SJSA1 (cell line): ENCODE measurements at places on chromosomes 3 and 15. TPM values are rescaled to one million over a fixed set of nuclear protein-coding genes. Genes with fewer than 3 reads are reported as not detected.
A peak's percentile ranks its signal among the peaks of the same experiment; 100 is the strongest.

DNA sequence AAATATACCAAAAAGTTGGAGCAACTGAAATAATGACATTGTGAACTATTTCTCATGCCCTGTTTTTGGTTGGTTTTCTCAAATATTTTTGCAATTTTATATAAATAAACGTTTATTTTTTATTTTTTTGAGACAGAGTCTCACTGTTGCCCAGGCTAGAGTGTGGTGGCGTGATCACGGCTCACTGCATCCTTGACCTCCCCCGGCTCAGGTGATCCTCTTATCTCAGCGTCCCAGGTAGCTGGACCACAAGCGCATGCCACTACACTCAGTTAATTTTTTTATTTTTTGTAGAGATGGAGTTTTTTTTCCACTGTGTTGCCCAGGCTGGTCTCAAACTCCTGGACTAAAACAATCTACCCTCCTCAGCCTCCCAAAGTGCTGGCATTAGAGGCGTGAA, 45.6 kb downstream of the YEATS2 start:
- DNase-seq = no peak

- DNase-seq = no peak
These were observed 1.0 kb upstream of the P2RY13 start for GRCh38 chr3:151330379-151330778.

- no peak for DNase-seq
These were observed 148.3 kb downstream of the MBNL1 start for GRCh38 chr3:152416808-152417580.

DNA sequence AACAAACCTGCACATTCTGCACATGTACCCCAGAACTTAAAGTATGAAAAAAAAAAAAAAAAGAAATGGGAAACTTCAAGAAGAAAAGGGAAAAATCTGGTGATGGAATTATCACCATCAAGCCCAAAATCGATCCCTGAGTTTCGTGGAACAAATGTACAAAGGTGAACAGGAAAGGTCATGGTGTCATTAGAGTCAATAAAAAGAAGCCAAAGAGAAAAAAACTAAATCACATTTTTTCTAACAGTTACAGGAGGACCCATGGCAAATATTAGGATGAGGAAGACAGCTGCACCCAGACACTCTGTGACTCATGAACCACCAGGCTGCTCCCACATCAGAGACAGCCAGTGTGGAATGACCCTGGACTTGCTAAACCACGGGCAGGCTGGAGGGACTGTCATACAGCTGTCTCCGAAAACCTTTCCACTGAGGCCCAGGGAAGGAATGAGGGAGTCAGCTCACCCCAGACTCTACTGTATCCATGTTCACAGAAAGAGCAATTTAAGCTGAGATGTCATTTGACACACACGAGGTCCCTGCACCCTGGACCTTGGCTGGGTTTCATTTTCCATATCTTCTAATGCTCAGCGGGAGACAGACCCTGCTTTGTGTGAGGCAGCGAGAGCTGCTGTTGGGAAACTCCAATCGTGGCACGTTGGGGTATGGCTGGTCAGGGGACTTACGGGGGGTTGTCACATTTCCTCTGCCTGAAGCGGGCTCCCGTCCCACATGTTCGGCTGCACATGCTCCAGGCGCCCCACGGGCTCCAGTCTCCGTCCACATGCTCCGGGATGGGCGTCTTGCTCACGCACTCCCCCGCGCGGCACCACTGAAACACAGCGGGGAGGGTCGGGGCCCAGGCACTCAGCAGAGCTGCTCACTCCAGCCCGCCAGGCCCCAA, 210.2 kb downstream of the ADAMTS17 start:
- DNase-seq = no peak

GABRB3 gene
- not detected in 2 replicates for total RNA-seq

CYP1A1 gene
- total RNA-seq = 0.18 TPM in 1 of 2 replicates, not detected in the other

GRCh38 chr15:89429986-89430385, 66.4 kb downstream of the RHCG start:
- DNase-seq = no peak

GRCh38 chr3:185716436-185717108, 108.3 kb downstream of the IGF2BP2 start:
- no peak for DNase-seq

TMCC1 gene
- total RNA-seq = 7.9 and 11.4 TPM in 2 replicates

DNA sequence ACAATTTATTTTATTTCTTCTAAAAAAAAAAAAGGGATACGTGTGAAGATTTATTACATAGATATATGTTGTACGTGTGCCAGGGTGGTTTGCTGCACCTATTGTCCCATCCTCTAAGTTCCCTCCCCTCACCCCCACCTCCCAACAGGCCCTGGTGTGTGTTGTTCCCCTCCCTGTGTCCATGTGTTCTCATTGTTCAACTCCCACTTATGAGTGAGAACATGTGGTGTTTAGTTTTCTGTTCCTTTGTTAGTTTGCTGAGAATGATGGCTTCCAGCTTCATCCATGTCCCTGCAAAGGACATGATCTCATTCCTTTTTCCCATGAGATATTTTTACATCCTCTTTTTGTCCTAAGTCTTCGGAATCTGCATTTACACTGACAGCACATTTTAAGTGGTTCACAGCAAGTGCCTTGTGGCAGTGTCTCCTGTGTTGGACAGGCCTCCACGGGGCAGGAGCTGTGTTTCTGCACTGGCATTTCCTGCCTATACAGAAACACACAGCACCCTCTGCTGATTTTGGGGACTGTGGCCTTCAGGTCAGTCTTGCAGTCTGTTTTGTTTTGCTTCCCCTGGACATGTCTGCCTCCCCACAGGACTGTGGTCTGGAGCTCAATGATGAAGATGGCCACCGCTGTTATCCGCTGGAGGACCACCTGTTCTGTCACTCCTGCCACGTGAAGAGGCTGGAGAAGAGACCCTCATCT, 12.7 kb upstream of the SACM1L start:
- no peak for DNase-seq

- no peak for DNase-seq
These were observed 167.3 kb downstream of the ALCAM start for GRCh38 chr3:105533960-105534359.

- peak; percentile 95 for DNase-seq
These were observed 36.3 kb downstream of the PRICKLE2 start for GRCh38 chr3:64188810-64189560.

GATA2 gene
- 14.9 and 15.5 TPM in 2 replicates for total RNA-seq

GRCh38 chr15:100757661-100758060, 122.0 kb upstream of the ALDH1A3 start:
- no peak for DNase-seq

DNA sequence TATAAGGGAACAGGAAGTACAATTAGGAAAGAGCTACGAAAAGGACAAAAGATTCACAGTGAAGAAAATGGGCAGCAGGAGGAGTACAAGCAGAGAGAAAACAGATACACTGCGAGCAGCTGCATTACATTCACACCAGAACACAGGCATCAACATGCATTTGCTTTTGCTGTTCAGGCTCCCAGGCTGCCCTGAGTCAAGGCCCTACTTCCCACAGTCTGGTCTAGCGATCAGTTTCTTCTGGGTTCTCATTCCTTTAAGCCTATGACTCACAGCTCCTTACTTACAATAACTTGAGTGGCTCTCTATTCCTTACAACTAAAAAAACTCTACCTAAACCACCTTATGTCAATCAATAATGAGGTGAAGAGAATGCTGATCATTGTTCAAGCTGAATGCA, 24.5 kb upstream of the ZNF445 start:
- DNase-seq = no peak

GRCh38 chr3:88059380-88060170, 520 bp downstream of the ZNF654 start:
- no peak for DNase-seq

- no peak for DNase-seq
These were observed 3.6 kb upstream of the LDHAL6B start for GRCh38 chr15:59203008-59203407.

GRCh38 chr15:74263466-74263865, 27.3 kb downstream of the CCDC33 start:
- no peak for DNase-seq

DNA sequence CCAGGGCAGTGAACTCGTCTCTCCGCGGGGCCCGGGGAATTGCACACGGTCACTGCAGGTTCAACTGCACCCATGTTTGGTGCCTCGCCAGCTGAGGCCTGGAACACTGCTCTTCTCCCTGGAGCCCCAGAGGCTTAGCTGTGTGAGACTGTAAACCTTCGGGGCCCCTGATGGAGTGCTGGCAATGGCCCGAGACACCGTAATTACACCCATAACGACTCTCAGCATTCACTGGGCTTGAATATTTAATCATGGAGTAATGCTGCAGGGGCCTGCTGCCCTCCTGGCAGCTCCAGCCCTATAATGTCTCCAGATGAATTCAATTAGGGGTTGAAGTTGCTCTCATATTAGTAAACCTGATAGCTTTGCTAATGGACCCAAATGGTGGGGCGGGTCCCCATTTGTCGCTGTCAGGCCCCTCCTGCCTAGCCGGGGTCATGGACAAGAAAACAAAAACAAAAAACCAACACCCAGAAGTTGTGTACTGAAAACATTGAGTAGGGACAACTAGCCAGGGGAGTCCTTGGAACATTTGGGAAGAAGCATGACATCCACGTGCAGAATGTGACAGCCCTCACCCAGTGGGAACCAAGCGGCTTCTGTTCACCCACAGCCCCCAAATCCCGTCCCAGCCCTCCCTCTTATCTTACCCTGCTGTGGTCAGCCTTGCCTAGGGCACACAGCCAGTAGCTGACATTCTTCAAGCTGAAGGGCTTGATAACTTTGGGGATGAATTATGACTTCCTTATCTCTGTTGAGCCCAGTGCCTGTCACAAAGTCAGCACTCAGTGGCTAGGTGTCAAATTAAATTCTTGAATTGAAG, 74.3 kb upstream of the SCN5A start:
- no peak for DNase-seq

TRIM42 gene
- not detected in 2 replicates for total RNA-seq

GRCh38 chr3:152128356-152128755, 140.4 kb upstream of the MBNL1 start:
- no peak for DNase-seq

DNA sequence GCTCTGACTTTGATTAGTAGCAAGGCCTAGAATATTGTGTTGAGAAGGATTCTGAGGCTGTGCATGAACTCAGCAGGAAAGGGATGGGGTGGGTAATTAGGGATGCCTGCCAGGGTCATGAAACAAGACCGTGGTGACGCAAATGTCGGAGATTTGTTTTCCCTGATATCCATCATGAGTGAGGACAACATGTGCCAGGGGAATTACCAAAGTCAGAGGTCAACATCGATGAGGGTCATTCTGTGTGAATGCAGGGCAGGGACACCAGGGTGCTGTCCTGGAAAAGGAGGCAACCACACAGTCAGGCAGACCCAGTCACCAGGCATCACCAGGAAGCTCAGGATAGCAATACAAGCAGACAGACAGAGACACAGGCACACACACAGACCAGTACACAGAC, 52.2 kb downstream of the SLCO2A1 start:
- no peak for DNase-seq

GRCh38 chr15:99511866-99512661, 53.7 kb upstream of the MEF2A start:
- DNase-seq = no peak

GRCh38 chr3:77562089-77562488, 522.2 kb downstream of the ROBO2 start:
- no peak for DNase-seq

- DNase-seq = no peak
These were observed 63.9 kb downstream of the NMD3 start for GRCh38 chr3:161284989-161285388.

- DNase-seq = peak; percentile 36
These were observed 169.7 kb downstream of the KCNMB2 start for GRCh38 chr3:178705925-178706324.

MOBP gene
- total RNA-seq = not detected in 2 replicates

GRCh38 chr3:72763751-72764440, 84.3 kb downstream of the SHQ1 start:
- no peak for DNase-seq

DNA sequence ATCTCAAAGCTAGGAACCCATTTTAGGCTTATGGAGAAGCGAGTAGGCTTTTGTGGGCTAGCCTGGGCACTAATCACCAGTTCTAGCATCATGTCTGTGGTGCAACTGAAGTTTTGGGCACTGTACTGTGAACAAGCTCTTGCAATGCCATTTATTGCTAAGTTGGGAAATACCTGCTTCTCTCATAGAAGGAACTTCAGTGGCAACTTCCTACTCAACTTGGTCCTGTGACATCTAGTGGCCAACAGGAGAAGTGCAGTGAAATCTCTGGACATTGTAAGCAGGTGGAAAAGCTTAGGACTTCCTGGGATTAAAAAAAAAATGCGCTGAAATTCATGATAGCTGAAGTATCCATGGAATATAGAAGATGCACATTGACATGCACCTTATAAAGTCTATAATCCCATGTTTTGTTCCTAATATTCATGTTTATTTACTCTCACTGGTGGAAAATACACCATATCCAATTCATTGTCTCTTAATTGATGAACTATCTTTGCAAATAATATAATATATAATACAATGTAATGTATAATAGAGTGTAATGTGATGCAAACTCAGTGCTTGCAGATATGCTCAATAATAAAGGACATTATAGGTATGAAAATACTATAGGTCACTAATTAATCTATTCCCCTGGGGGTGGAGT, 6.5 kb upstream of the ALDH1A3 start:
- no peak for DNase-seq

GRCh38 chr15:58260205-58260724, 122.1 kb downstream of the AQP9 start:
- DNase-seq = no peak
